Fibroblast of skin of back (primary cell): ENCODE measurements at places on chromosomes 12 and 14.

DNA sequence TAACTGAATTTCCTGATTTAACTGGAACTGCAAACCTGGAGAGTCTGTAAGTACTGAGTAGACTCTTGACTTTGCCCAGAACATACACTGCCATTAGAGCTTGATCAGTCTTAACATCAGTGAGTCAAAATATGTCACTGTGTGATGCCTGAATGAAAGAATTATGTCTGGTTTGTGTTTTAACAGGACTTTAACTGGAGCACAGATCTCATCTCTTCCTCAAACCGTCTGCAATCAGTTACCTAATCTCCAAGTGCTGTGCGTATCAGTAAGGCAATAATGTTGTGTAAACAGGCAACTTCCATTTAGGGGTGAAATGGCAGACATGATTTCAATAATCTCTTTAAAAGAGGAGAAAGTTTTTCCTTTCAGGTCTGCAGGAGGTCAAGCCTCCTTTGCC lies 97.0 kb downstream of the ZFC3H1 start:
- DNase-seq: no peak

DNA sequence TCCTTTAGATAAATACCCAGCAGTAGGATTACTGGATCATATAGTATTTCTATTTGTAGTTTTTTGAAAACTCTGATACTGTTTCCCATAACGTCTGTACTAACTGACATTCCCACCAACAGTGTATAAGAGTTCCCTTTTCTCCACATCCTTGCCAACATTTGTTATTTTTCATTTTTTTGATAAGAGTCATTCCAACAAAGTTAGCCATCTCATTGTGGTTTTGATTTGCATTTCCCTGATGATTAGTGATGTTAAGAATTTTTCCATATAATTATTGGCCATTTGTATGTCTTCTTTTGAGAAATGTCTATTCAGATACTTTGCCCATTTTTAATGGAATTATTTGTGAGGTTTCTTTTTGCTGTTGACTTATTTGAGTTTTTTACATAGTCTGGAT lies 486.0 kb downstream of the FLRT2 start:
- peak; percentile 87 for DNase-seq

DNA sequence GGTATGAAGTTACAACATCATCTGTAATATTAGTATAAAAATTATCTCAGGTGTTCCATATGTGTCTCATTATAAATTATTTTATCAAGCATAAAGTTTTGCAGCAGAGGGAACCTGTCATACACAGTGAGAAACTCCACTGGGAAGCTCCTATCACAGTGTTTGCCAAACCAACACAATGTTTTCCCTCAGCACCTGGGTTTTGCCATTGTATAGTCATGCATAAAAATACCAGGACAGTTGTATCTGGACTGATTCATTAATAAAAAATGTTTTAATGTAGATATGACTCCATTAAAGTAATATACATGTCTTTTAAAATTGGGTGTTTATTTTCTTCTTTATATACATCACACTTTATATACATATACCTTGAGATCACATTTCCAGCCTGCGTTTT lies 56.6 kb downstream of the METTL25 start:
- no peak for DNase-seq

GRCh38 chr14:103293465-103293864 lies 40.6 kb upstream of the EIF5 start:
- DNase-seq: no peak

GRCh38 chr12:98594050-98594835 lies 757 bp downstream of the SLC25A3 start:
- DNase-seq: peak; percentile 24

DNA sequence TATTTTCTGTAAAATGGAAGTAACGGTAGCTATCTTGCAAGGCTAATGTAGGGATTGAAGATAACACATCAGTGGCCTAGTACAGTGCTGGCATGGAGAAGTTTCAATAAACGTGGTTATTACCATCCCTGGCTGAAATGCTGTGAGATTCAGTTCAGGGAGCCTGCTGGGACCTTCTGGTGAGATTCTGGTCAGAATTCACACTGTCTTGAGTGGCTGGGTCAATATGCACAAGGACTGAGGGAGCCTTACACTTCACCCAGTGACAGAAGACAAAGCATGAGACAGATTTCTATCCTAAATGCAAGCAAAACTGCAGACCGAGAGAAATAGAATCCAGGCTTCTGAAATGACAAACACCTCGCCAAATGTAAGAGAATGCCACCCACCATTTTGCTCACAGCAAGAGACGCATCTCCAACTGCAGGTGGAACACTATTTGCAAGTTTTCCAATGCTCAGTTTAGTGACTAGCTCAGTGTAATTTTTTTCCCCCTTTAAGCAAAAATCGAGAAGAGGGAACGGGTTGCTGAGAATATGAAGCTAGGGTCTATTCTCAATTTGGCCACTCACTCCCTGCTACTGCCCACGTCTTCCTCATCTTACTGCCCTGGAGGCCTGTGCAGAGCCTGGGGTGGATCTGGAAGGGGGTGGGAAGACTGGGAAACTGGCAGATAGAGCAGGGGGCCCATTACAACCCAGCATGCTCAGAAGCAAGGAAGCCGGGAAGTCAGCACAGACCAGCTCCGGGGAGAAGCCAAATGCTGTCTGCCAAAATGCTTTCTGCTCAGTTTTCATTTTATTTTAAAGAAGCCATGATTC lies 201.3 kb downstream of the TTC7B start:
- no peak for DNase-seq

DNA sequence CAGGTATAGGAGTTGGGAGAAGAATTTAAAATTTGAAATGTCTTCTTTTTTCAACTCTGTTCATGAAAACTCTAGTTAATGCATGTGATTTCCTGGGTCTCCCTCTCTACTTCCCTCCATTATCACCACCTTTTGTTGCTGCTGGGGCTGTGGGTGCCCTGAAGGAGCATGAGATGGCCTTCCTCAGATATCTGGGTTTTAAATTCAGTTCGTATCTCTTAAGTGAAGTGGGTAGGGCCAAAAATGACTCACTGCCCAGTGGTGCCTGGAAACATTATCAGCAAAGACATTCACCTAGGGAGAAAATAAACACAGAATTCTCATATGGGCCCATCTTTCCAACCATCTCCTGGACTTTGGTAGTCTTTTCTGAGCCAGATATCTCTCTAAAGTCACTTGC lies 234.9 kb upstream of the PLEKHG7 start:
- no peak for DNase-seq

- DNase-seq: no peak
These were observed 966 bp upstream of the PCBP2 start for GRCh38 chr12:53450936-53451335.
